Right lobe of liver (tissue), 6 donors: ENCODE measurements at places on chromosomes 11 and 22. TPM values are rescaled to one million over a fixed set of nuclear protein-coding genes. Genes with fewer than 3 reads are reported as not detected.

DNA sequence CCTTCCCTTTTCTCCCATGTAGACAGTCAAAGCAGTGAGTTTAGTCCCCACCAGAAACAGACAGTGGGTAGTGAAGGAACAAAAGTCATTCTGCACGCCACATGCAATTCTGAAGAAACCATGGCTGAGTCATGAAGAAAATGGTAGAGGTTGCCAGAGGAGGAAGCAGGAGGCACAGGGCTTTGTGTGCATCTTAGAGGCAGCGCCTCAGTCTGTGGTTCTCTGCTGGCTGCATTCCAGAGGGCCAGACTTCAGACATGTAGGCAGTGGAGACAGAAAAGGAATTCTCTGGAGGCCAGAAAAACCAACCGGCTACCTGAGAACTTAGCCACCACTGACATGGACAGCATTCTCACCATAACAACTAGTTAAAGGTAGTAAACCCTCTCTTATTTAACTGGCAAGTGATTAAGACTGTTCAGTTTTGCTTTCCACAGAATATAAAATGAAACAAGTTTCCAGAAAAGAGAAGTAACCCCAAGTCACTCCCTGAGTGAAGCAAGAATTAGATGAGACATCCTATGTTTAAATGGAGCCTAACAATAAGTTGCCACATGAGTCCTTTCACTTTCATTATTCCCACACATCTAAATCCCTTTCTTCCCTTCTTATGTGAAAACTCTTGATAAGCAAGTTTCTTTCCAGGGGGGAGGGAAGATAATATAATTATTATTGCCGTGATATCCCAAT lies 556.1 kb downstream of the SOX6 start:
- no peak overlapping the region for H3K4me3 ChIP-seq
- H3K27ac ChIP-seq = no peak overlapping the region
- H3K36me3 ChIP-seq = no peaks in the 10 kb centered on the region
- DNase-seq = peak; percentile 40

DNA sequence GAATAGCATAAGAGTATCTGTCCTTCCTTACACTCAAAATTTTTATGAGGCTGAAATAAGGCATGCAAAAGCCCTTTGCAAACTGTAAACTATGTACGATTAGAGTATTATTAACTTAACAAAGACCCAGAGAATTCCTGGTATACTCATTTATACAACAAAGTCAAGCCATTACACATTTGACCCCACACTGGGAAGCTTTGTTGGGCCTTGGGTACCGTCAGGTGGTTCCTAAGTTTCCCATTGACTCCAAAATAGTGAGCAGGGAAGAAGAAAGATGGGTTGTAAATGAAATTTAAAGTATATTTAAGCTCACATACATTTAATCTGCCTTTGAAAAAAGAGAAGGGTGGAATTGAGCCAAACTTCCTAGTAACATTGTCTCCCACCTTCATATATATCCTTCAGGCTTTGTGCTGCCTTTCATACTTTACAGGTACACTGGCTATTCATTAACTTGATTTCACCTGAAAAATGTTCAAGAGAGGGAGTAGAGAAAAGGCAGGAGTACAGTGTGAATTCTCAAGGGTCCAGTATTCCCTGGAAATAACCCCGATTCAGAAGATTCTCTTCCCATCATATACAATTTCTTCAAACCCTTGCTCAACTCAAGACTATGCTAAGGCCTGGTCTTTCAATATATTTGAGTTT lies 68.6 kb downstream of the SOX6 start:
- no peak overlapping the region for H3K27ac ChIP-seq
- DNase-seq = no peak
- H3K4me1 ChIP-seq = no peaks in the 10 kb centered on the region
- no peaks in the 10 kb centered on the region for H3K36me3 ChIP-seq
- H3K27me3 ChIP-seq = no peaks in the 10 kb centered on the region

DNA sequence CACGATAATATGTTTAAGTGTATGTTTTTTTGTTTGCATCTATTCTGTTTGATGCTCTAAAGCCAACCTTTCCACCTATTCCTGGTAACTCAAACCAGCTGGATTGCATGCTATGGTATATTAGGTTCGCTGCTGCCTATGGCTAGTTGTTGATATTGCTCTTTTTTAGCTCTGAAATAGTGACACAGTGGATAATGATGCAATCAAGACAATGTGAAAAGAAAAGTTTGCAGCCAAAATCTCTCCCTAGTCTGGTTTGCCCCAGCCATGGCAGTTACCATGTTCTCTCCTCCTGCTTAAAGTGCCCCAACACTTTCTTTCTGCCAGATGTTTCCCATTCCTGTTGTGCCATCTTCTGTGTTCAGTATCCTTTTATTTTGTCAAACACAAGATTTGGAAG lies 269.7 kb downstream of the DYNC2H1 start:
- H3K4me1 ChIP-seq = no peaks in the 10 kb centered on the region
- H3K4me3 ChIP-seq = no peak overlapping the region
- no peaks in the 10 kb centered on the region for H3K27me3 ChIP-seq
- H3K36me3 ChIP-seq = no peaks in the 10 kb centered on the region
- DNase-seq = no peak

The PGM2L1 gene
- total RNA-seq = 2.0 TPM

DNA sequence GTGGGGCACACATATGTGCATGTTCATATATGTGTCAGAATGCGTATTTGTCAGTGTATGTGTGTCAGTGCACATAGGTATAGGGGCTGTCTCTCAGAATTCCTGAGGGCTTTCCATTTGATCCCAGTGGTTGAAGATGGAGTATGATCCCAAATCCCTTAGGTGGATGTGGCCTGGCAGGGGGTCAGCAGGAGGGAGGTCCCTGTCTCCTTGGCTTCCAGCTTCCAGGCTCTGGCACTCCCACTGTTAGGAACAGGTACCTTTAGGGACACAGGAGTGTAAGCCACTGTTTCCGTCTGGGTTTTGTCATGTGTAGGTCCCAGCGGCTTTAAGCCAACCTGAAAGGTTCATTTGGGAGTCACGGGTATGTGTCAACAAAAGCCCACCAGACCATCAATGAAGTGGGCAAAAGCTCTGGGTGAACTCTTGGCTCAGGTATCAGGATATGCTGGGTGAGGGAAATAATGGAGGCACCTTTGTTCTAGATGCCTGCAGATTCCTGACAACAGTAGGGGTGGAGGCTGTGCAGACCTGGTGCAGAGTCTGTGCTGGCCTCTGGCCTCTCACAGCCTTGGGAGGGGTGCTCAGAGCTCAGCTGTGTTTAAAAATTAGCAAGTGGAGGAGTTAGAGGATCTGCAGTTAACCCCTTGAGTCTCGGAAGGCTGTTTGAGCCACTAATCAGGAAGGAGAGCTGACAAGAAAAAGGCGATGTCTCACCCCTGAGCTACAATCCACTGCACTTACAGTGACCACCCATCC lies 9.0 kb downstream of the KCNQ1OT1 start:
- DNase-seq = no peak
- H3K27ac ChIP-seq = no peak overlapping the region
- no peaks in the 10 kb centered on the region for H3K4me1 ChIP-seq
- H3K4me3 ChIP-seq = no peak overlapping the region
- H3K36me3 ChIP-seq = no peaks in the 10 kb centered on the region

The LBHD1 gene
- total RNA-seq = 4.3 TPM

The EFCAB6 gene
- 0.97 TPM for total RNA-seq

- H3K4me3 ChIP-seq = no peak overlapping the region
- H3K36me3 ChIP-seq = no peaks in the 10 kb centered on the region
- H3K27me3 ChIP-seq = no peaks in the 10 kb centered on the region
- DNase-seq = peak; percentile 22
- H3K4me1 ChIP-seq = no peaks in the 10 kb centered on the region
Observed at GRCh38 chr22:35431483-35432227, 31.7 kb downstream of the MCM5 start.

The GAL3ST1 gene
- 0.58 TPM for total RNA-seq

GRCh38 chr22:44309137-44309536 lies 3.6 kb downstream of the SHISAL1 start:
- H3K4me1 ChIP-seq = no peaks in the 10 kb centered on the region
- no peaks in the 10 kb centered on the region for H3K36me3 ChIP-seq
- no peak for DNase-seq
- no peak overlapping the region for H3K27ac ChIP-seq

The ABCC8 gene
- total RNA-seq = not detected

DNA sequence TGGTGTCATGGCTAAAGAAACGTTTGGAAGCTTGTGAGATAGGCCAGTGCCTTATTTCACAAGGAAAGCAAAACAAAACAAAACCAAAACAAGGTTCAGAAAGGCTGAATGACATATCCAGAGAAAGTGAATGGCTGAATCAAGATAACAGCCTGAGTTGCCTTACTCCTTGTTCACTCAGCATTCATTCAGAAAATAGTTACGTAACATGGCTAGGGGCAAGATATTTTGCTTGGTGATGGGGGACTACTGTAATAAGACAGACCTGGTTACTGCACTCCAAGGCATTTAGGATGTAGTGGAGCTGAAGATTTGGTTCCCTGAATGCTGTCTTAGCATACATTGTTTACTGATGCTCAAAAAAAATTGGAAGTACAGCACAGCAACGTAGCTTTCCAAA lies 47.7 kb downstream of the C11orf91 start:
- no peaks in the 10 kb centered on the region for H3K4me1 ChIP-seq
- no peak overlapping the region for H3K27ac ChIP-seq
- DNase-seq = no peak
- no peaks in the 10 kb centered on the region for H3K36me3 ChIP-seq
- no peak overlapping the region for H3K4me3 ChIP-seq

The TYR gene
- not detected for total RNA-seq

The APOBEC3F gene
- total RNA-seq = 5.2 TPM

DNA sequence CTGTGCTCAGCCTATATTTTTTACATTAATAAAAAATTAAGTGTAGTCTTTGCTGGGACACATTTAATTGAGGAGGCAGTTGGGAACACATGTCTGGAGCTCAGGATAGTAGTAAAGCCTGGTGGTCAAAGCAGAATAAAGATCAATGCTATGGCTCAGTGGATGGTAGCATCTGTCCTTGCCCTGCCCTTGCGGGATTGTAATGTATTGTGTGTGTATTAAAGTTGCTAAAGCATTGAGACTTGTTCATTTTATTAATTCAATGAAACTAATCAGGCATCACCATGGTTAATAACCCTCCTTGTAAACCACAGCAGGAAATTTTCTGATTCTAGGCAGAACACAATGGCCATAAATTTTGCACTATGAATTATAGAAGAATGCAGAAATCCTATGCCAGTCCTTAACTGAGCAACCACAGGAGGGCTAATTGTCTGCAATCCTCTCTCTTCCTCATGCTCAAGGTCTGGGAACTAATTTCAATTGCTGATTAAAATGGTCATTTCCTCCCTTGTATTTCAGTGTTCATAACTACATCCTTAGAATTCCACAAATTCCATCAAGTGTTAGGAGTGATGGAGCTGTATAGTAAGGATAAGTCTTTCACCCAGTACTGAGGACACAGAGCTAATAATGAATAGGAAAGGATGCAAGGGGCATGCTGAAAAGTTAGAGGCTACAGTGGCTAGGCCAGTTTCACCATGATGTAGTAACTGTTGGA lies 403.2 kb upstream of the DDI1 start:
- DNase-seq = no peak
- no peaks in the 10 kb centered on the region for H3K27me3 ChIP-seq
- H3K4me3 ChIP-seq = no peak overlapping the region
- no peaks in the 10 kb centered on the region for H3K4me1 ChIP-seq
- H3K36me3 ChIP-seq = no peaks in the 10 kb centered on the region
- no peak overlapping the region for H3K27ac ChIP-seq

DNA sequence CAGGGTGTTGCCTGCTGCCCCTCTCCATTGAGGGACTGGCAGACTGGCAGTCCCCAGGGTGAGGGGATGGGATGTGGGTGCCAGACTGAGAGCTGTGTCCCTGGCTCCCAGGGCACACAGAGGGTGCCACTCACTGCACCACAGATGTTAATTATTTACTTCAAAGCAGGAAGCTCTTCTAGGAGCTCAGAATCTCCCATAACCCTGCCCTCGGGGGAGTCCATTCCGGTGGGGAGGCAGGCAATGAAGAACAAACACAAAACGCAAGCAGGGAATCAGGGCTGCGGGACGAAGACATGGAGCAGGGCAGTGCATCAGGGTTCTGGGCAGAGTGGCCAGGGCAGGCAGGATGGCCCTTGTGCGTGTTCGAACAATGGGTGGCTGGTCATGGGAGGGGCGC lies 24.4 kb upstream of the FLRT1 start:
- H3K36me3 ChIP-seq = no peaks in the 10 kb centered on the region
- no peak overlapping the region for H3K27ac ChIP-seq
- DNase-seq = no peak
- no peaks in the 10 kb centered on the region for H3K27me3 ChIP-seq

DNA sequence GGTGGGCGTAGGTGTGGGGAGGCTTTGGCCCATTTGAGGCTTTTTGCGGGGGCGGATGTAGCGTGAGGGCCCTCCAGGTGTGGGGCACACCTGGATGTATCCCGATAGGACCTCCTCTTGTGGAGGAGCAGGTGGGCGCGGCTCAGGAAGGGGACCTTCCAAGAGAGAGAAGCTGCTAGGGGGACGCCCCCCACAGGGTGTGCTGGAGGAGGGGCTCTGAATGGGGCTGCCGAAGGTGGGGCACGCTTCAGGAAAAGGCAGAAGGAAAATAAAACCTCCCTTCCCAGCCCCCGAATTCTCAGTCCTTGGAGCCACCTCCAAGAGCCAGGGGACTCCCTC lies 621 bp downstream of the SGSM1 start:
- DNase-seq = no peak
- no peaks in the 10 kb centered on the region for H3K36me3 ChIP-seq
- no peak overlapping the region for H3K27ac ChIP-seq
- no peaks in the 10 kb centered on the region for H3K27me3 ChIP-seq
- H3K4me1 ChIP-seq = no peaks in the 10 kb centered on the region
- peak overlapping the region; percentile 48 for H3K4me3 ChIP-seq

The MIAT gene
- total RNA-seq = 3.2 TPM

DNA sequence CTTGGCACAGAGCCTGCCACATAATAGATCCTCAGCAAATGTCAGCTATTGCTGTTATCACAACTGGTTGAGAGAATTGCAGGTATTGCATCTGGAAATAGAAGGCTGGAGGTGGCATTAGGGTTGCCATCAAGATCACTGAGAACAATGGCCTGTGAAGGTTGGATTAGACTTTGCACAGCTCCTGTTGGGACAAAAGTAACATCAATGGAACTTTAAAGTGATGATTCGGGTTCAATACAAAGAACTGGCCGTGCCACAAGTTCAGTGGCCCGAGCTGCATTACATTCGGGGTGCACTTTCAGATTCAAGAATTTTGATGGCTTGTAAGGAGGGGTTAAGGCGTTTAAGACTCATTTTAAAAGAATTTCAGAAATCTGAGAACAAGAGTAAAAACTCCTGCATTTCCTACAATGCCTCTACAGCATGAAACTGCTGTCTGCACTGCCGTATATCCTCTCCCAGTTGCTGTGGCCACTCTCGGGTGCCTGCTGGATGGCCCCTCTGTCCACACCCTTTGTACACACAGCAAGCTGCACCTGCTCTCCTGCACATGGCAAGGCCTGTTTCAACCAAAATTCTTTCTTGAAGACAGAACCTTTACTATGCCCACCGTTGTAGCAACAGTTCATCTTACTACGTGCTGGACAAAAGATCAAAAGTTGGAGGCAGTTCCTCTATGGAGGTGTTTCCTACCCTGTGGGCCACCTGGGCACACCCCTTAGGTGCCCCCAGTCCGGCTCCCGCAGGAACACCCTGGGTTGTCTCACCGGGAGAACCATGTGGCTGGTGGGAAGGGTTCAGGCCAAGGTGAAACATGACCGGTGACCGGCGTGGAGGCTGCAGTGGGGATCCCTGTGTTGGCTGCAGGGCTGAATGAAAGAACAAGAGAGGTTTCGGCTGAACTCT lies 17.5 kb upstream of the SHANK2 start:
- H3K27ac ChIP-seq = no peak overlapping the region
- DNase-seq = no peak
- H3K4me1 ChIP-seq = no peaks in the 10 kb centered on the region
- H3K4me3 ChIP-seq = no peak overlapping the region
